IPS-NIHi11 (cell line): ENCODE measurements at places on chromosomes 2 and 18.
A peak's percentile ranks its signal among the peaks of the same experiment; 100 is the strongest.

DNA sequence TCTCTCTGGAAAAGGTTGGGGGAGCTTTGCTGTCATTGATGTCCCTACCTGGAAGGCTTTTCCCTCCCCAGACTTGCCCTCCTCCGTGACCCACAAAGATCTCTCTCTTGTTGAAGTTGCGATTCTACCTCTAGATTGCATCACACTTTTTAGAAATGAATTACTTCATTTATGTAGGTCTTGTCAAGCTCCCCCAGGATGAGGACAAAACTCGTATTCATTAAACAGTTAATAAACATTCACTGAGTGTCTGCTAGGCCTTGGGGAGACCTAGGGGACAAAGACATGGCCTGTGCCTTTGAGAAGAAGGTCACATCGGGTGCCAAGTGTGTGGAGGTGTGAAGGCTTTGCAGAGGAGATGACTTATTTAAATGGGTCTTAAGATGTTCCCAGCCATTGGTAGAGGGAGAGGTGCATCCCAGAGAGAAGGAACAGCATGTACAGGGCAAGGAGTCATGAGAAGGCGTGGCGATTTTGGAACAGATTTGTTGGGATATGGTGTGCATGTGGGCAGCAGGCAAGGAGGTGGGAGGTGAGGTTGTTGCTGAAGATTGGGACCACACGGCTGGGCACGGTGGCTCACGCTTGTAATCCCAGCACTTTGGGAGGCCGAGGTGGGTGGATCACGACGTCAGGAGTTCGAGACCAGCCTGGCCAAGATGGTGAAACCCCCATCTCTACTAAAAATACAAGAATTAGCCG is 9.8 kb upstream of the YWHAQ start:
- no peak for DNase-seq

DNA sequence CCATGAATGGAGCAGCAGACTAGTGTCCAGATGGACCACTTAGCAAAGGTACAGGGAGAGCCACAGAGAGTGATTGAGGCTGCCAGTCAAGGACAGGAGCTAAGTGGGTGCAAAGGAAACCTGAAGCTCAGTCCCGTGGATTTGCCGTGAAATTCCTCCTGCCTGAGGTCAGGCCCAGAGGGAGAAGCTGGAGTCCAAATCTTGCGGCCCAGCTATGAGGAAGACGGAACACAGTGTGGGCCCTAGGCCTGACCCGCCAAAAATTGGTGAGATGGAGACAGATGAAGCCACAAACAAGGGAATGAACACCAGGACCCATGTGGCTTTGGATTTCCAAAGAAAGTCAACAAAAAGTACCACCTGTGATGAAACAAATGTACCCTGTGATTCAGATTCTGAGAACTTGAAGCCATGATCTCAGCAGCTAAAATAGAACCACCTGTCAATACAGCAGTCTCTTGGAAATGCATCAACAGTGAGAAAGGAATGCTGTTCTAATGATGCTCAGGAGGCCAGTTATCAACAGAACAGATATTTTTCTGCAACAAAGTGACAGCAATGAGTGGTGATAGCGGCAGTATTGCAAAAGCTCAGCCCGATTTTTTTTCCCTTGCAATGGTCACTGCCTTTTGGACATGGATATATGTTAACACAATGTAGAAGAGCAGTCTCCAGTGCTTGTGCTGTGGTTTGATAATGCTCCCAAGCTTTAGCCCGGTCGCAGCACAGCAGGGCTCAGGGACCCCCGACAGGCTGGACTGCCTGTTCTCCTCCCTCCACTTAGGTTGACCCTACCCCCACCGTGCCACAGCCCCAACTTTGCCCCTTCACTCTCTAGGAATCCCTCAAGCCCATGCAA is 10.7 kb downstream of the COL6A3 start:
- no peak for DNase-seq

DNA sequence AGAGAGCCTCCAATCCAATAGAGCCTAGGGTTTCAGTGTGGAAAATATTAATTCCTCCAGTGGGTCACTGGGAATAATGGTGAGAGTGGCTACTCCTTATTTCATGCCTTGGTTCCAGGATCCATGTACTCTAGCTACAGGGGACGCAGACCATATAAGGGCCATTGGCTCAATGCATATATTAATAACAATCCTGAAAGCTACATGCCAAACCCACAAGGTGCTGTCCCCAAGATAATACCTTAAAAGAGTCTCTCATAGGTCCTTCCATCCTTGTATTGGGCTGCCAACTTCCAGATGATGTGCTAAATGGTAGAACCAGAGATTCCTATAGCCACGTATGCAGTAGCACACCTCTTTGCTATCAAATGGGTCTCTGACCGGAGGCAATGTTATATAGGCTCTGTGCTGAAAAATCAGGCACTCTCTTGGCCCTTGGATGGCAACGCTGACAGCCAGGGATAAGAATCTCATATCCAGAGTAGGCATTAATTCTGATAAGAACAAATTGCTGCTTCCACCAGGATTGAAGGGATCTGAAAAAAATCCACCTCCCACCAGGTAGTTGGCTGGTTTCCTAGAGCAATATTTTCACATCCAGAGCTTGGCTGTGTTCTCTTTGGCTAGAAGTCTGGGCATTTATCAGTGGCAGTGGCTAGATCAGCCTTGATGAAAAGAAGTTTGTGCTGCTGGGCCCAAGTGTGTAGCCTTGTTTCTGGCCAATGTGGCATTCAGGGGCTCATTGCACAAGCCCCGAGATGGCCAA is 218.1 kb upstream of the MGAT5 start:
- no peak for DNase-seq

- no peak for DNase-seq
Measured at GRCh38 chr2:233351423-233351822, 2.9 kb upstream of the DGKD start.

GRCh38 chr2:78861546-78861945 is 164.0 kb upstream of the REG3G start:
- DNase-seq = peak; percentile 51

GRCh38 chr2:149768320-149768799 is 180.8 kb upstream of the MMADHC start:
- DNase-seq = no peak

GRCh38 chr2:6352247-6352646 is 513.5 kb downstream of the CMPK2 start:
- DNase-seq = no peak

DNA sequence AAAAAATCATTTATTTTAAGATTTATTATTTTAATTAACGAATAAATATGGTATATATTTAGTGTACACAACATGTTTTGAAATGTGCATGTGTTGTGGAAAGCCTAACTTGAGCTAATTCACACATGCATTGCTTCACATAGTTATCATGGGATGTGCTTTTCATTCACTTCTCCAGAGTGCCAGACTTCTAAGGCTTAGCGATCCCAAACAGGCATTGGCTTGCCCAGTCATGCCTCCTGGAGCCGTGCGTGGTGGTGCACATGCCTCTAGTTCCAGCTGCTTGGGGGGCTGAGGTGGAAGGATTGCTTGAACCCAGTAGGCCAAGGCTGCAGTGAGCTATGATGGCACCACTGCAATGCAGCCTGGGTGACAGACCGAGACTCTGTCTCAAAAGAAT is 40.5 kb downstream of the ARHGEF4 start:
- no peak for DNase-seq

DNA sequence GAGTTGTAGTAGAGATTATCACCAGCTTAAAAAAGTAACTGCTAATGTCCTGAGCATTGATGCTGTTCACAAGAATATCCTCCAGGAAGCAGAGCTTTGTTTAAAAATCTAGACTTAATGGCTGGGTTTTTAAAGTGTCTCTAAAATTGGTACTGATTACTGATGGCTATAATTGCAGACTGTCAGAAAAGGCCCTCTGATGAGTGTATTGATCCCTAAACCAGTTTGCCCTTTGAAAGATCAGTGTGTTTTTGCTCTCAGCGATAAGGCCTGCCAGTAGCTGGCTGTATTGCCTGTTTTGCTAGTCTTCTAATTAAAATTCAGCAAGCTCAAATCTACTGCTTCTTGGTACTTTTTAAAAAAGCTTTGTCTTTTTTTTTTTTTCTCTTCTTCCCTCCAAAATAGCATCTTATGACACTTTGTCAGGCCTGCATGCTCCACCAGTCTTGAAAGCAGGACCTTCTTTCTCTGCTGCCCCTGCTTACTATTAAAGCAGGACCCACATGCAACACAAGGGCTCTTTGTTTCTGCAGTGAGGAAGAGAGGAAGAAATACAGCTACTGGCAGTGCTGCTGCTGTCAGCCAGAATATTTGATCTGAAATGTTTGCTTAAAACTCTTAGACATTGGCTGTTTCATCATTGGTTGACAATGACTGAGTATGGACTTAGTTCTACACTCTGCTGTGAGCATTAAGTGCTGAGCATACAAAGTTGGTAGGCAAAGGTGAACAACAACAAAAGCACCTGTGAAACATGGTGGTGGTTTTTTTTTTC is 1.8 kb downstream of the SEC11C start:
- DNase-seq = no peak

- DNase-seq = no peak
Measured at GRCh38 chr2:111923276-111923804, 24.9 kb downstream of the MERTK start.

DNA sequence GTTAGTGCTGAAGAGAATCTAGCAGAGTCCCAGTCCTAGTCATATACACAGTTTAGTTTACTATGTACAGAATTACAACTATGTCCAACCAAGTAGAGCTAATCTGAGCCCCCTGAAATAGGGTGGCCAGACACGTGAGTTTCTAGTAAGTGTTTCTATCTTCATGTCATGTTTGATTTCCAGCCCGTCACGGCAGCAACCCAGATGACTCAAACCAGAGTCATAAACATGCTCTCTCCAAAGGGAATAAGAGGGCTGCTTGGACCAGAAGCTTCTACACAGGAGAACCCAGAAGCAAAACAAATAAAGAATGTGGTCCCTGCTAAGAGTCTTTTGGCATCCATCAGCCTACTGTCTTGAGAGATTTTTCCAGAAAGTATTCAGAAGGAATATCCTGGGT is 64.9 kb upstream of the WIPF1 start:
- DNase-seq = no peak

DNA sequence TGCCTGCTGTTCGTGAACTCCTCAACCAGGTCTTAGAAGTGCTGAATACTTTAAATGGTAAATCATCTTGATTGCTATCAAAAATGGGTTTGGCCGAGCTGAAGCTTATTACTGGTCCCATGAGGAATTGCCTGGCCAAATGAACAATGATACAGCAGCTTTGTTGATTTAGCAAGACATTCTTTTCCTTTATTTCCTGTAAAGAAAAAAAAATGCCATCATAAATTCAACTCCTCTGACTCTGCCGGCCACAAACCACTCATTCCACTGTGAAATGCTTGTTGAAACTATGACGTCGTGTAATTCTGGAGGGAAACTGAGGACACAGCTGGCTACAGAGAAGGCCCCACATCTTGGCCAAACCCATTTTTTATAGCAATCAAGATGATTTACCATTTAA is 74.2 kb upstream of the ID2 start:
- no peak for DNase-seq

- no peak for DNase-seq
Measured at GRCh38 chr2:168995744-168996143, 35.4 kb downstream of the ABCB11 start.

GRCh38 chr2:54558188-54559005 is 102.3 kb downstream of the SPTBN1 start:
- DNase-seq = peak; percentile 89

DNA sequence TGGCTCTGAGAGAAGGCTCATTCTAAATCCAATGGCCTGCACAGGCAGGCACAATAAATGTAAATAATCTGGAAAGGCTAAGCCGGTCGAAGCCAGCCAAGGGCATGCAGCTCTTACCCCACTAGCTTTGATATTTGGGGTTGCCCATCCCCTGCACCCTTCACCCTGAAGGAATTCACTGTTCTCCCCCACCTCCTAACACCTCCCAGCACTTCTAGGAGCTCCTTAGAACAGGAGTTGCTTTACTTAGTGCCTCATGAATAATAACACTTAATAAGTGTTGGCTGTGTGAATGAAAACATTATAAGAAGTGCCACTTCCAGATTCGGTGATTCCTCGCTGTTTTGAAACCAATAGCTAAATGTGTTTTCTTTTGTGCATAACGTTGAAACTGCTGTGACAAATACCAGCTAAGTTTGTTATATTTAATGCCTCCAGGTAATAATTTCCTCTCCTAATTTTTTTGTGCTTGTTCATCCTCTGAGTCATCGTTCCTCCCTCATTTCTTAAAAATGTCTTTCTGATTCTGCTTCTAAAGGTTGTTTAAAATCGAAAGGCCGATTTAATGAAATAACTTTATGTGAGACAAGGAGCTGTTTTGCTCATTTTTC is 458.8 kb downstream of the METTL4 start:
- no peak for DNase-seq

DNA sequence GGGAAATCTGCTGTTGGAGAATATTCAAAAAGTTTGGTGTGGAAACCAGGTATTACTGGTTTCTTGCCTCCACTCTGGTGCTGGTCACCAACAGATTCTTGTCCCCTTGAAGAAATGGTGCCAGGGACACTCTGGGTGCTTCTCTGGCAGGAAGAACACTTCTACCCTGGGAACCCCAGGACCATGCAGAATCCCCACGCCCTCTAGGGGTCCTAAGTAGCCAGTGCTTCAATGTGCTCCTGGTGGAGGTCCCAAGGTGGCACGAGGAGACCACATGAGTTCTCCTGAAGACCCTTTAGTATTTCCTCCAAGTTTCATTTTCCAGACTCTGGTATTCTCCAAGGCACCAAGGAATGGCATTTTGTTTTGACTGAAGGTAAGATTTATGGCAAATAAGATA is 380.6 kb downstream of the TSN start:
- DNase-seq = peak; percentile 67

- peak; percentile 64 for DNase-seq
Measured at GRCh38 chr2:190679813-190680591, 31.1 kb downstream of the NAB1 start.

- no peak for DNase-seq
Measured at GRCh38 chr2:149877913-149878312, 290.3 kb upstream of the MMADHC start.

DNA sequence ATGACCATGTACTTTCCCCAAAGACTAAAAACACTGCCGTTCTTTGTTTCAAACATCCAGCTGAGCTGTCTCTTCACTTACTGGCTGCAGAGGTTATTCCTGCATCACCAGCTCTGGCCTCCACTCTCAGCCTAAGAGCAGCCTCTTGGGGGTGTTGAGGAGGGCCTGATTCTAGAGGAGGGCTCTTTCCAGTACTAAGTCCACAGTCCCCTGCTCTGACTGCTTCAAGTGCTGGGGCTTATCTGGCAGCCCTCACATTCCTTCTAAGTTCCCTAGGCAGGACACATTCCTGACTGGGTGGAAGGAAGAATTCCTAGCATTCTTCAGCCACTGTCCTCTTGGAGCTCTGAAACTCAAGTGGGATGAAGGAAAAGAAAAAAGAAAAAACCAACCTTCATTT is 32.9 kb upstream of the EHBP1 start:
- peak; percentile 73 for DNase-seq
